ENCODE measurements at places on chromosomes 1 and 21.

- no peak for DNase-seq
Measured at GRCh38 chr1:224289396-224289795, 40.6 kb downstream of the NVL start.

DNA sequence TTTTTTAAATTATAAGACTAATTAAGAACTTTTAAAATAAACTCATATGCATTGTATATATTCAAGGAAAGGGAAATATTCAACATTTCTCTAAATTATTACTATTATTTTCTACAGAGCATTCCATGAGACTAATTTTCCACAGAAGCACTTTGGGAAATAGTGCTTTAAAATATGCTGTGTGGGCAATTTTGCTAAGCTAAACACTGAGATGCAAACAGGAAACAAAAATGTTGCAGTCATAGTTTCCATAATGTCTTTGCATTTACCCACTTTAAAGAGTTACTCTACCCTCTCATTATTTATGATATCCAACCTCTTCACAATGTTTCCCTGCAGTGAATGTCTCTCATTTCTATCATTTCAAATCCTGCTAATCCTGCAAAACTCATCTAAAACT lies 269.6 kb upstream of the BEND5 start:
- DNase-seq, result no peak

DNA sequence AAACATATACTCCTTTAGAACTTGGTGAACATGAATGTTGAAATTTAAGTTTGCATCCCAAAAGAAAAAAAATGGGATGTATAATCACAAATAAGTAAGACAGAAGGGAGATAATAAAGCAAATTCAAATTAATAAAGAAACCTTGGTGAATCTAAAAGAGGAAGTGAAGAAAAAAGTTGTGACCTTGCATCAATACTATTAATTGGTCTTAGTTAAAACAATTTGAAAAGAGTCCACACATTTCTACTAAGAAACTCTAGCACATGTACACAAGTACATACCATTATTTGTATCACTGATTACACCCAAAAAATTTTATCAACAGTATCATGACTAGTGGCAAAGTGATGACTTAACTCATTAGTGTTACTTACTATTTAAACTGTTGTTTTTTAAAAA lies 80.4 kb upstream of the SCYL3 start:
- DNase-seq, result no peak

DNA sequence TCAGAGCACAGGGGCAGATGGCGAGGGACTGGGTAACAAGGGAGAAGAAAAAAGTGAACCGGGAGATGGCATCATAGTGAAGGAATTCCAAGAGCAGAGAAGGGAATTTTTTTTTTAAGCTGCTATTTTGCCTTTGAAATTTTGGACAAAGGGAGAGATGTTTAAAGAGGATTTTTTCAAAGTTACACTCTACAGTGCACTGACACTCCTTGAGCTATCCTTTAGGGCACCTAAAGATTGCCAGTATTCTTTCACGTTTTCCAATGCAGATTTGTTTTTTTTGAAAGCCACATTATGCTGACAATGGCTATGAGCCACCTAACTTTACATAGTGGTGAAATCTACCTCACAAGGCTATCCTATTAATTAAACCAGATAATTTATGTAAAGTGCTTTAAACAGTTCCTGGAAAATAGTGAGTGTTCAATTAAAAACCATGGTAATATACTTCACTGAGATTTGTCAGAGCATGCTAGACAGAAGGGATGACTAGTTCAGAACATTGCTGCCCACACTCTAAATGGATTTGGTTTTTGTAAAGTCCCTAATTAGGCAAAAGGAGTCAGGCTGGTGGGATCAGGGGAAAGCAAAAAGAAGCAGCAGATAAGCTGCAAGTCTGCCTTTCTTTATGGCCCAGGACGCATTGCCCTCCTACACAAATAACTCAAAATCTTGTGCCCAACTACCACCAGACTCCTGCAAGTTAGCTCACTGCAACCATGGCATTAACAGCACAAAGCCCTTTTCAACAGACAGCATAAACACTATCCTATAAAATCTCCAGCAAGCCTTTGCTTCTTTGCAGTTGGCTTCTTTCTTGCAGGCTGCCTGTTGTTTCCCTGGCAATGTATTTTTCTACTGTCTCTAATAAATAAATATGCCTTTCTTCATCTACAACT lies 53.9 kb downstream of the PRDX6 start:
- no peak for DNase-seq

- no peak for DNase-seq
Measured at GRCh38 chr1:171727778-171728177, 14.1 kb downstream of the VAMP4 start.

DNA sequence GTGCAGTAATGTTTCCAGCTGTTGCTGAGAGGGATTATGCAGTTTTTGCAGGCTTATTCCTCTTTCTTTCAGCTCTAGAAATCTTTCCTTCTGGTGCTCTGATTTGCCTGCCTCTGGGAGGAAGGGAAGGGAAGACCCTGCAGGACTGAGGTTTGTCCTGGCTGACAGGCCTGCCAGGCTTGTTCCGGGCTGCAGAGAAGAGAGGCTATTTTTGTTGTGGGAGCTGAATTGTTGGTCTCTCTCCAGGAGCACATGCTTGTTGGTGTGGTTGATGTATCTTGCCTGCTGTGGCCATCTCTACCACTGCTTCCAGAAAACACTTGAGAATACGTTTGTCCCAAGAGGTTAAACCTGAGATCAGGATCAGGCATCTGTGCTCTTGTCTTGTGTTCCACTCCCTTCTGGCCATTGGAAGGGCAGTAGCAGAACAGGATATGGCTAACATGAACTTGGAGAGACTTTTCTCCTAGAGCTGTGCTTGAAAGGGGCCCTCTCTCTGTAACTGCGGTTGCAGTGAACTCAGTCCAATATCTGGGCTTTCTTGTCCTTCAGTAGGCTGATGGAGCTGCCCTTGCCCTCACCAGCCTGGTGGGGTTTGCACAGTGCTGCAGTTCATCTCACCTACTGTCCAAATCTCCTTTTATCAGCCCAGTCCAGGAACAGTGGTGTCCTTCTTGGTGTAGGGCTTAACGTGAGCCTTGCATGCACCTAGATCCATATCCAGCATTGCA lies 21.5 kb upstream of the SLC25A34 start:
- DNase-seq, result no peak

- peak; percentile 77 for DNase-seq
Measured at GRCh38 chr1:156625436-156626078, 6.3 kb downstream of the HAPLN2 start.

GRCh38 chr1:11204396-11205190 lies 15.4 kb downstream of the ANGPTL7 start:
- no peak for DNase-seq

- DNase-seq, result no peak
Measured at GRCh38 chr1:61190618-61191432, 108.5 kb downstream of the NFIA start.

GRCh38 chr1:159121526-159121925 lies 45.0 kb upstream of the AIM2 start:
- no peak for DNase-seq
